ENCODE measurements at places on chromosomes 16 and 17. TPM values are rescaled to one million over a fixed set of nuclear protein-coding genes. Genes with fewer than 3 reads are reported as not detected.
A peak's percentile ranks its signal among the peaks of the same experiment; 100 is the strongest.

Gene HBA1
- polyA plus RNA-seq, result 207 TPM

DNA sequence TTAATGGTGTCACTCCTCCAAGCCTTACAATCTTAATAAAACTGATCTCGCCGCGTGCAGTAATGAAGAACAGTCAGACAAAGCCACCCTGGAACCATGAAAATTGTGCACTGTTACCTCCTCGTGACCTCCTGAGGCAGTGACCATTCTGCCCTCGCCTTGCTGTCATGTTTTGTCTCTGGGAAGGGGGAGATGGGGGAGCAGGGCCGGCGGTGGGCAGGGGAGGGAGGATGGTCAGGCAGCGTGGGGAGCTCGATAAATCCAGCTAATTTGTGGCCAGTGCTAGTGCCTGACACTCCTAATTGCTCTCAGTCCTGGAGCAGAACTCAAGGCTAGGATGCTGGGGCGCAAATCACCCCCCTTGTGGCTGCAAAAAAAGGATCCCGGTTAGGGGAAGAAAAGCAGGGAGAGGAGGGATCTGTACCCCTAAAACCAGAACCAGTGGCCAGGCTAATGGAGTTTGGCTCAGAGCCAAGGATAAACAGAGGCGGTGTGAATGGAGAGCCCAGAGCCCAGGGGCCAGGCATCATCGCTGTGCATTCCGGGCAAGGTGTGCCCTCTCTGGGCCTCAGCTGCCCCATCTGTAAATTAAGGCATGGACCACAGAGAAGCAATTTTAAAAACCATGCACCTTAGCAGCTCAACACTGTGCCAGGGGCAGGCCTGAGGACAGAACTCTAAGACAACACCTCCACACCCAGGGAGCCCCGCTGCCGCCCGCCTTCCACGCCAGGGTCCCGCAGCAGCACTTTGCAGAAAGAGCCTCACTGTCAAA, 113.3 kb downstream of the ZNF423 start:
- DNase-seq, result no peak

GRCh38 chr17:4502466-4503154, 3.9 kb downstream of the SPNS2 start:
- DNase-seq, result no peak

DNA sequence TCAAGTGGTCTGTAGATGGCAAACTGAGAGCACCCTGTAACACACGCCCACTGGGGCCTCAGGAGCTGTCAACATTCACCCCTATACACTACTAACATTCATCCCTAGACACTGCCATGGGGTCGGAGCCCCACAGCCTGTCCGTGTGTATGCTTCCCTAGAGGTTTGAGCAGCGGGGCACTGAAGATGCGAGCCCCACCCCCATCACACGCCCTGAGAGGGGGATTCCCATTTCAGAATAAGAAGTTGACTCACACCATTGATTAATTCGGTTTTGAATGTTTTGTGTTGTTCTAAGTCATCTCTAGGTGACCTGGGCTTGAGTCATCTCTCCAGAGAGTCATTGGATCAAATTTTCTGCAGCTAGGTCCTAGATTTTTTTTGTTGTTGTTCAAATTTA, 37.3 kb upstream of the MMD start:
- no peak for DNase-seq

GRCh38 chr17:28765038-28765437, 21.2 kb downstream of the TRAF4 start:
- no peak for DNase-seq

DNA sequence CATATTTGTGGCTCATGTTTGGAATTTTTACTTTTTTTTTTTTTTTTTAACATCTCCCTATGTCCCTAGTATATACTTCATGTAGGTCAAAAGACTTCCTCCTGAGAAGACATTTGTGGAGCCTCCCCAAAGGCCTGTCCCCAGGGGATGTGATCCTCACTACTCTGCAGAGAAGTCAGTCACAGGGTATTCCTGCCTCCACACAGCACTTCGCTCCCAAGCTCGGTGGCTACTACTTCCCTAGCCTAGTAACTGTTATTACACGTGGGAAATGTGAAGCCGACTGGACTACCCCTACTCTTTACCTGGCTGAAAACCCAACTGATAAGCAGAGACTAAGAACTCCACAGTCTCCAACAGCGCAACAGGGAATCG, 116.8 kb downstream of the HIC1 start:
- DNase-seq, result no peak

- DNase-seq, result no peak
These were observed 94.0 kb downstream of the VAT1L start for GRCh38 chr16:77882358-77882757.

DNA sequence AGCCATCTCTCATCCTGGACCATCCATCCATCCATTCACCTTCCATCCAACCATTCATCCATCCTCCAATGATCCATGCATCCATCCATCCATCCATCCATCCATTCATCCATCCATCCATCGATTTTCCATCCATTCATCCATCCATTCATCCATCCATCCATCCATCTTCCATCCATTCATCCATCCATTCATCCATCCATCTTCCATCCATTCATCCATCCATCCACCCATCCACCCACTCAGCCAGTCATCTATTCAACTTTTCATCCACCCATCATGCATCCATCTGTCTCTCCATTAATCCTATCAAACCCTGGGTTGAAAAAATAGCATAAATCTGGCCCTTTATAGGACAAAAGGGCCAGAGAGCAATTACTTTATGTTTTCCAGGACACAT, 158.3 kb upstream of the WSCD1 start:
- no peak for DNase-seq

GRCh38 chr17:66976379-66976663, 11.8 kb downstream of the CACNG4 start:
- DNase-seq, result no peak

GRCh38 chr16:75064403-75065148, 52.0 kb downstream of the LDHD start:
- peak; percentile 6 for DNase-seq

Gene CYB561
- polyA plus RNA-seq, result 21.0 TPM

DNA sequence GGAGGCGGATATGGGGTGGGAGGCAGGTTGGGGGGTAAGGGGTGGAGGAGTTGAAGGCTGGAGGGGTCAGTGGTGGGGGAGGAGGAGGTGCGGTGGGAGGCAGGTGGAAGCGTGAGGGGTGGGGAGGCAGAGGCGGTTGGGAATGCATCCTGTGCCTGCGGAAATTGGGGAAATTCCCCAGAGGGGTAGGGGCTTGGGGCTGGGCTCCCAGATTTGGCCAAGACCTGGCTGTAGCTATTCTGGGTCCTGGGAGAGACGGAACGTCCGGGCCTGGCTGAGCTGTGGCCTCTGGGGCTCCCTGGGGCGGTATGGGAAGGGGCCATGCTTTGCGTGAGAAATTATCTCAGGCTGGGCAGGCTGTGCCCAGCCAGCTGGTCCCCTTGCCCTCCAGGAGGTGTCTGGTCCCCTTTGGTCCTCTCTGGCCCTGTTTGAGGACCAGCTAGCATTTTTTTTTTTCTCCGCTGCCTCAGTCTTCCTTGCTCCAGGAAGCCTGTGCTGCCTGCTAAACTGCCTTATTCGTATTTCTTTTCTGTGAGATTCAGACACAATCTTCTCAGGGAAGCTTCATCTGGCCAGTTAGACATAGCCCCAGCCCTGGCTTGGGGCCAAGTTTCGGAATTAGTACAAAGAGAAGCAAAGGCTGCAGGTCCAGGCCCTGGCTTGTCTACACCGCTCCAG, 7.3 kb upstream of the TRPV2 start:
- DNase-seq, result no peak

DNA sequence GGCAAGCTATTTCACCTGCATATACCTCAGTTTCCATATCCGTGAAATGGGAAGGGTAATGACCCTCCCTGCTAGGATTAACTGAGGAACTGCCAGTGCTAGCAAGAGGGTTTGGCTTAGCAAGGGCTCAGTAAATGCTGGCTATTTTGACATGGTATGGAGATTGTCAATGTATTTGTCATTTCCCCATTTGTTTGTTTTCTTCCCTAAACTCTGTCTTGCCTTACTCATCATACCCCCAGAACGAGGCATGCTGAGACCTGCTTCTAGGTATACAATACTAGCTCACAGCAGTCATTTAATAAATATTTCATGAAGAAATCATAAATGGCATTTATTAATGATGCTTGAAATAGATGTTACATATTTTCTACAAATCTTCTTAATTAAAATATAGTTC, 124.0 kb downstream of the DYNLRB2 start:
- no peak for DNase-seq

Gene CCL1
- polyA plus RNA-seq, result not detected

All from immature natural killer cell (primary cell).